Stimulated activated naive CD4-positive, alpha-beta T cell treated with Interleukin-2 at 50 U/mL for 16 hours (primary cell): ENCODE measurements at places on chromosomes 5 and 9.

DNA sequence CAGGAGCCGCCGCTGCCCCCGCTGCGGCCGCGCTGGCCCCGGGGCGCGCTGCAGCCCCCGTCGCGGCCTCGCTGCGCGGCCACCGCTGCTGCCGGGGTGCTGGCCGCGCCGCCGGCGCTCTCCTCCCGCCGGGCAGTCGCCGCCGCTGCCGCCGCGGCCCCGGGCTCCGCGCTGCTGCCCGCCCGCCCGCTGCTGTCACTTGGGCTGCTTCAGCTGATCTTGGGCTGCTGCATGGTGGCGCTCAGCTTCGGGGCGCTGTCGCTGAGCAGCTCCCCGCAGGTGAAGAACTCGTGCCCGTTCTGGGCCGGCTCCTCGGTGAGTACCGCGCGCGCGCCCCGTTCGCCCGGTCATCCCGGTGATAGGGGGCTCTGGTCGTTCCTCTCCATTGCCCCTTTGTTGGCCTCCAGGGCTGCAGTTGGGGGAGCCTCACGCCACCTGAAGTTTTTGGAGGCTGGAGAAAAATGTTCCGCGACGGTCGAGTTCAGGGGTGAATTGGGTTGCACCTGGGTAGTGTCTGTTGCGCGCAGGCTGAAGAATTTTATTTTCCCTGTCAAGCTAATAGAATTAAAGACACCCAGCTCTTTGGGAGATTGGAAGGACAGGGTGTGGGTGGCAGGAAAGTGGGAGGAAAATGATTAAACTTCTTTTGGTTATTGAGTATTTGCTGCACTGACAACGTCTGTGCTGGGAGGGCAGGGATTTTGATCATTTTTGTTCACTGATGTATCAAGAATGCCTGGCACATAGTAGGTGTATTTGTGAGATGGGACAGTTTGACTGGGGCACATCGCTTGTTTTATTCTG is 596 bp downstream of the ENTREP1 start:
- no peak for DNase-seq

DNA sequence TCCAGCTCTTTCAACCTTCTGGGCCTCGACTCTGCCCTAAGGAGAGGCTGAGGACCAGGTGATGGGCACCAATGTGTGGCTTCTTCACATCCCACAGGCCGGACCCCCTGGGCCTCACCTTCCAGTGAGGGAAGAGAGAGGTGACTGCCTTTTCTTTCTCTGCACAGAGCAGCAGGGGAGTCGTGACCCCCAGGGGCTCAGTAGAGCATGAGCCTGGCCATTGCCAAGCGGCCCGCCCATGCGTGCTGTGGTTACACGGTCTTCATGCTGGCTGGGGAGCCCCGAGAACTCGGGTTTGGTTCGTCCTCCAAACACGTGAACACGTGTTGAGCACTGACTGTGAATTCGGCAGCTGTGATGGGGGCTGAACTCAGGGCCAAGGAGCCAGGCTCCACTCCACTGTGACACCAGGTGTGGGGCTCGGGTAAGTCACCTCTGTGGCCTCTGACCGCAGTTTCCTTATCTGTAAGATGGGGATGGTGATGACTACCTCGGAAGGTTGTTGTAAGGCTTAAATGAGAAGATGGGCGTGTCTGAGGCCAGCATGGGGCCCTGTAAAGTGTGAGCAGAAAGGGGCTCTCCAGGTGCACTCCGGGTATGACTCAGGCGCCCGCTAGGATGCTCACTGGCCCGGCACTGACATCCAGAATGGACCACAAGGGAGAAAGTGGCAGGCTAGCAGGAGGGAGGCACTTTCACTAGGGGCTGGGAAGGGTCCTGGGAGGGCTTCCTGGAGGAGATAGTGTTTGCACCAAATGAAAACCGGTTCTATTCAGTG is 13.4 kb upstream of the GRHPR start:
- DNase-seq: peak; percentile 89

GRCh38 chr5:53338971-53339370 is 141.5 kb upstream of the FST start:
- no peak for DNase-seq

DNA sequence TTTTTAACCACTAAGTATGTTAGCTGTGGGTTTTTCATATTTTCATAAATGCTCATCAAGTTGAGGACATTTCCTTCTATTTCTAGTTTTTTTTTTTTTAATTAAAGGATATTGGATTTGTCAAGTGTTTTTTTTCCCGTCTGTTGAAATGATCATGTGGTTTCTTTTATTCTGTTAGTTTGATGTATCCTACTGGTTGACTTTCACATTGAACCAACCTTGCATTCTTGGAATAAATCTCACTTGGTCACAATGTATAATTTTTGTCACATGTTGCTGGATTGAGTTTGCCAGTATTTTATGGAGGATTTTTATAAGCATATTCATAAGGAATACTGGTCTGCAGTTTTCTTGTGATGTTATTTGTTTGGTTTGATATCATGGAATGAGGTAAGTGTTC is 12.4 kb downstream of the FAM200C start:
- DNase-seq: no peak

DNA sequence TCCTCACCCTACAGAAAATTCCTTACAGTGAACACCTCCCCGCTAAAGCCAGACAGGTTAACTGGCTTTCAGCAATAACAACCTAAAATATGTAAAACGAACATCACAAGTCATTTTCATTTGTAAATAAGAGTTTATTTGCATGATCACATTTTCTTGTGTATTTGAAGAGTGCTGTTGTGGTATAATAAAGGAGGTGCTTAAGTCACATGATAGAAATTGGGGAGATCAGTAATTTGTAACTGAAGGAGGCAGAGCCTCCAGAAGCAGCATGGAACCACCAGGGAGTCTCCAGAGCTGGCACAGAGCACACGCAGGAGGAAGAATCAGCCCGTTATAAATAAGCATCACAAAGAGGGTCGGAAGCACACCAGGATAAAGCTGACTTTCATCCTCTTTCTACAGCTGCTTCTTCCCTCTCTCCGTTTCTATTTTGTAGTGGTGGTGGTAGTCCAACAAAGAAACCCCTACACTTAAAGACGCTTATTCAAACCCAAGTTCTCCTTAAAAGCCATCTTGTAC is 210.6 kb downstream of the MAPKAP1 start:
- no peak for DNase-seq

DNA sequence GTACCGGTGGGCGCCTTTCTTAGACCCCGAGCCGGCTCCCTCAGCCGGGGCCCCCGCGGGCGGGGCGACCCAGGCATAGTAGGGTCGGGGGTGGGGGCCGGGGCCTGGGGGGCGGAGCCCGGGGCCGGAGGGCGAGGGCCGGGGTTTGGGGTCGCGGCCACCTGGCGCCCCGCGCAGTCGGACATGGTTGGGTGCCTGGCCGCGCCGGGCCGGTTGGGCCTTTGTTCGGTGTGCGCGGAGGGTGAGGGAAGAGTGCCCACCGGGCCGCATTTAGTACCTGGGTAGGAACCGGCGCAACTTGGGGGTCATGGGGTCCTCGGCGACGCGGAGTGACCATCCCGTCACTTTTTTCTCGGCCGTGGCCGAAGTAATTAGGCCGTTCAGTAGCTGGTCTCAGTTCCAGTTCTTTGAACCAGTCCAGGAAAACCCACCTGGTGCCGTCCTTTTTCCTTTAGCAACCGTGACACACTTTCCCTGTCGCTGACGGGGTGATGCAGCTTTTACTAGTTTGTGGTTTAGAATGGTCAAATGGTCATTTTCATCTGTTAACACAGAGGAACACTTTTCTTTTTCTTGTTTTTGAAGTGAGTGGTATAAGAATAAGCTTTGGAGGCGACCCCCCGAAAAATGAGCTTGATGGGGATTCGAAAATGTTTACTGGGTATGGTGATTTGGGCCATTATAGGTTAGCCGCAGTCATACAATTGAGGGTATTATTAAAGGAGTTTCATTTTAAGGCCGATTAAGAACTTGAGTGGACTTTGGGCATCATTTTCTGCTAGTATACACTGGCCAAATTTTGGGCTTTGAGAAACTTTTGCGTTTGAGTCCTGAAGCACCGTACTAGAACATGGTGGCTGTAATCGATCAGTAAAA is 589 bp downstream of the CKS2 start:
- DNase-seq: peak; percentile 30

- no peak for DNase-seq
Observed at GRCh38 chr5:153985498-153985897, 53.2 kb downstream of the FAM114A2 start.

DNA sequence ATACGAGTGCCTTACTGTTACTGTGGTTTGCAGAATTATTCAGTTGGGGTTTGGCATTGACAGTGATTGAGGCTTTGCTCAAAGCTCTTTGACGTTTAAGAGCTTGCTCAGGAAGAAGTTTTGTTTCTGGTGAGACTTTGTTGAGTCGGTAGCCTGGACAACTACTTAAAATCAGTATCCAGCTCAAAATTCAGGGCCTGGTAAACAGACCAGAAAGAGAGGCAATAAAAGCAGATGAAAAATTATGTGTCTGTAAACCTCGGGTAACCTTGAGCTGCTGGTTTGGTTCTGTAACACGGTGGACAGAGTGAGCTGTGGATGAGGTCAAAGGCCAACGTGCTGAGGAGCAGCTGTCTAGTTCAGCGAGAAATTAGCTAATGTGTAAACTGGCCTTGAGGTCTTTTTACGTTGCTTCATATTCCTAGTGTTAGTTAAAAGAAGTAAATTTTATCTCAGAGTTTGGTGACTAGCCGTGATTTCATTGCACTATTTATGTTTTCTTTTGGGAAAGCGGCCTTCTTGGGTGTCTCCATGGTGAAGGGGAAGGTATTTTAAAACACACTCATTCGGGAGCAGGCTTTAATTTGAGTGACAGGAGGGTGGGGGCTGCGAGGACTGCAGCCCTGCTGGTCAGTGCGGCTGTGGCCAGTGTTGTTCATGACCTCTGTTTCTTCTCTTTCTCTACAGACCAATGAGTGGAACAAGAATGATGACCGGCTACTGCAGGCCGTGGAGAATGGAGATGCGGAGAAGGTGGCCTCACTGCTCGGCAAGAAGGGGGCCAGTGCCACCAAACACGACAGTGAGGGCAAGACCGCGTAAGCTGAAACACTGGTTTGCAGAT is 82.0 kb upstream of the TTC23L start:
- no peak for DNase-seq

- no peak for DNase-seq
Observed at GRCh38 chr5:107251151-107251550, 419.6 kb downstream of the EFNA5 start.

- DNase-seq: no peak
Observed at GRCh38 chr5:57316798-57317327, 143.0 kb downstream of the GPBP1 start.

GRCh38 chr9:132888151-132888550 is 9.5 kb downstream of the SPACA9 start:
- no peak for DNase-seq

DNA sequence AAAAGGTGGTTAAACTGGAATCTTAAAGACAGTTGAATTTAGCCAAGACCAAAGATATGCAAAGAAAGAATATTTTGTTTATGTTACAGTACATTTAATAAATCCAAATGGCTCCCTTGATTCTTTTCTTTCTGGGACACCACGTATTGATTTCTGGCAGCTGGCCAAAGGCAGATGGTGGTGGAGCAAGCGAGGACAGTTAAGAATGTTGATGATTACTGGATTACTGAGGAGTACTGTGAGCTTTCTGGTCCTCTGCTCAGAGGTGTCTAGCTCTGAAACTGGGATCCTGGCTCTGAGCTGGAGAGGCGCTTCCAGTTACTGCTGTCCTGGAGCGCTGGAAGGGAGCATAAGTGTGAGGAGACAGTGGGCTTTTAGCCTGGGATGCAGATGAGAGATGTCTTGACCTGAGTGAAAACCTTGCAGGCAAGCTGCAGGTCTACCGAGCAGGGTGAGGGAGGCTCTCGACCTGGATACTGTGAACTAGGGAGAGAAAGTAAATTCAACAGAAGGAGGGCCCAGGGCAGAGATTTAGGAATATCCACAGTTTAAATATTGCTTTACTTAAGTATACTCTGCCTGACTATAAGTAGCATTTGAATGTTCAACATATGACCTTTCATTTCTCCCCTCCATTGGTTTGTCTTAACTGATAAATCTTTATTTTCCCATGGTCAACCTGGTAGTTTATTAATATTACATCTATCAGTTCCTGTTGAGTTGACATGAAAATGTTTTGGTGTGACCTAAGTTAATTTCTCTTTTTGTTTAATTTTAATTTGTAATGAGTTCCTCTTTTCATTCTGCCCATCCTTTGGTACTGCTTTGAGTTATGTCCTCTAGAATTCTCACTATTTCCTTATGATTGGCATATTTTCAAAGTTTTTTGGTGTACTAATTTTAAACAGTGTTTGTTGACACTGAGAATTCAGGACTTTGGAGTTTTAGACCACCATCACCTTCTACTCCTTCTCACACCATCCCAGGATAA is 3.7 kb downstream of the SYK start:
- no peak for DNase-seq

DNA sequence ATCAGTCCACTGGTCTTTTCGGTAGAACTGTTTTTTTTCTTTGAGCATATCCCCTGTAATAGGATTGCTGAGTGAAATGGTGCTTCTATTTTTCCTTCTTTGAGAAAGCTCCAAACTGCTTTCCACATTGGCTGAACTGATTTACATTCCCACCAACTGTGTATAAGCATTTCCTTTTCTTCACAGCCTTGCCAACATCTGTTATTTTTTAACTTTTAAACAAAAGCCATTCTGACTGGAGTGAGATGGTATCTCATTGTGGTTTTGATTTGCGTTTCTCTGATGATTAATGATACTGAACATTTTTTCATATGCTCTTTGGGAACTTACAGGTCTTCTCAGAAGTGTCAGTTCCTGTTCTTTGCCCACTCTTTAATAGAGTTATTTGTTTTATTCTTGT is 764.7 kb downstream of the MTRR start:
- DNase-seq: no peak

DNA sequence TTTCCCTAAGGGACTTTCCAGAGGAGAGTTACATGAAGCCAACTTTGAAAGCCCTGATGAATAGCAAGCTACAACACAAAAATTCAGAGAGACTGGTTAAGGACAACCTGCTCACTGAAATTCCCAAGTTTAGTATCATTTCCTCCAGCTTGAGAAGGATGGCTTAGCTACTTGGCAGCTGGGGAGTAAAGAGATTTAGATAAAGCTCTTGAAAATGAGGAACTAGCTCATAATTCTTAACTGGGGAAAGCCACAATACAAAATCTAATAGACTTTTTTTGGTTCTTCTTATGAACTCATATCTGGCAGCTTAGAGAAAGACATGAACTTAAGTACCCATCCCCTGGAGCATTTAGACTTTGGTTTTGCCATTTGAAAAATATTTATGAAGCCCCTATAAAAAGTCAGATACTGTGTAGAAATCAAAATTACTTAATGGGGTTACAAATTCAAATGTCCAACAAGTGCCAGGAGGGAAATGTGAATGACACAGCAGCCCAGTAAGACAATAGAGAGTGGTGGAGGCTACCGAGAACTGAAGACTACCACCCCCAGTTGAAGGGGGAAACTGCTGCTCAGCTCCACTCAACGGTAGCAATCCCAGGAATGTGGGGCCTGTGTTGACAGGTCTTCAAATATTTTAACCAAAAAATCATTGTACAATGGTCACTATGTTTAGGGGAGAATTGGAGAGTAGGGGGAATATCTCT is 79.4 kb upstream of the ADRB2 start:
- DNase-seq: no peak

GRCh38 chr5:35038891-35039290 is 8.9 kb downstream of the AGXT2 start:
- DNase-seq: no peak

- no peak for DNase-seq
Observed at GRCh38 chr9:31372799-31373587, 1011.5 kb upstream of the ACO1 start.

GRCh38 chr5:3194684-3195083 is 400.9 kb upstream of the IRX1 start:
- no peak for DNase-seq
